ENCODE measurements at places on chromosomes 3 and 15.

GRCh38 chr3:115986555-115987207 lies 363.4 kb downstream of the GAP43 start:
- DNase-seq, result peak; percentile 49

DNA sequence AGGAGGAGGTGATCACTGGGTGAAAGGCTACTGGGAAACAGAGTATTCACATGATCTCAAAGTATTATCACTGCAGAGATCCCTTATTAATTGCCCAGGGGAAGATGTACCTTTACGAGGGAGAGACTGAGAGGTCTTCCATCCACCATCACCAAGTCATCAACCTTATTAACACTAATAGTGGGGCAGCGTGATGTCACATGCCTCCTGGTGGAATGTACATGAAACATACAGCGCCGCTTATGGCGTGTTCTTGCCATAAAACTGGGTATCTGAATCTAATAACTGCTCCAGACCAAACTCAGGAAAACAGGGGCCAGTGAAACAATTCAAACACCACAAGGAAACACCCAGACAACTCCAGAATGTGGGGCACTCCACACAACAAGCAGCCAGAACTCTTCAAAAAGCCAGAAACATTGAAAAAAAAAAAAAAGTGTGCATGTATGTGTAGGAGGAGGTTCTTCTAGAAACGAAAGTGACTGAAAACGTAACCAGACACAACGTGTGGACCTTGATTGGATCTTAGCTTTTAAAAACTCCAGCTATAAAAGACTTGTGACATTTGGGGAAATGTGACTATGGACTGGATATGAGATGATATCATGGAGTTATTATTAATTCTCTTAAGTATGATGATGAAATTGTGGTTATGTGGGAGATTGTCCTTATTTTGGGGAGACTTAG lies 4.6 kb downstream of the STIMATE start:
- no peak for DNase-seq

DNA sequence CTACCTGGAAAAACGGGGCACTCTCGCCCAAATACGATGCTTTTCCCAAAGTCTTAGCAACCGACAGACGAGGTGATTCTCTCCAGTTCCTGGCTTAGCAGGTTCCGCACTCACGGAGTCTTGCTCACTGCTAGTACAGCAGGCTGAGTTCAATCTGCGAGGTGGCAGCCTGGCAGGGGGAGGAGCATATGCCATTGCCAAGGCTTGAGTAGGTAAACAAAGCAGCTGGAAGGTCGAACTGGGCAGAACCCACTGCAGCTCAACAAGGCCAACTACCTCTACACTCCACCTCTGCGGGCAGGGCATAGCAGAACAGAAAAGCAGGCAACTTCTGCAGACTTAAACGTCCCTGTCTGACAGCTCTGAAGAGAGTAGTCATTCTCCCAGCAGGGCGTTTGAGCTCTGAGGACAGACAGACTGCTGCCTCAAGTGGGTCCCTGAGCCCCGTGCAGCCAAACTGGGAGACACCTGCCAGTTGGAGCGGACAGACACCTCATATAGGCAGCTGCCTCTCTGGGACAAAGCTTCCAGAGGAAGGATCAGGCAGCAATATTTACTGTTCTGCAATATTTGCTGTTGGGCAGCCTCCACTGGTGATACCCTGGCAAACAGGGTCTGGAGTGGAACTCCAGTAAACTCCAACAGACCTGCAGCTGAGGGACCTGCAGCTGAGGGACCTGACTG lies 73.4 kb upstream of the CADM2 start:
- DNase-seq, result no peak

DNA sequence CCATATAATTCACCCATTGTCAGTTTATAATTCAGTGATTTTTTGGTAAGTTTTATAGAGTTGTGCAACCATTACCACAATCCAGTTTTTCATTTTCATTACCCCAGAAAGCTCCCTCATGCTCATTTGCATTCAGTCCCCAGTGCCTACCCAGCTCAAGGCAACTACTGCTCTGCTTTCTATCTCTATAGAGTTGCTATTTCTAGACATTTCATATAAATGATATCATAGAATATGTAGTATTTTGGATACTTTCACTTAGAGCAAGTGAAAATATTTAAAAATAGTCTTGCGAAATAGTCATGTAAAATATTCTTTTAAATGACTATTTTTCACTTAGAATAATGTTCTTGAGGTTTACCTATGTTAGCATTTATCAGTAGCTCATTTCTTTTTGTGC lies 42.1 kb downstream of the ZNF654 start:
- DNase-seq, result no peak

GRCh38 chr3:4396542-4396941 lies 70.5 kb downstream of the SUMF1 start:
- DNase-seq, result no peak

- peak; percentile 79 for DNase-seq
Observed at GRCh38 chr3:113214917-113215595, 3.7 kb downstream of the BOC start.

- no peak for DNase-seq
Observed at GRCh38 chr3:52085681-52086282, 29.4 kb upstream of the DUSP7 start.

GRCh38 chr15:35833581-35833980 lies 287.6 kb upstream of the DPH6 start:
- peak; percentile 37 for DNase-seq

GRCh38 chr3:56923526-56924224 lies 121.9 kb upstream of the ARHGEF3 start:
- no peak for DNase-seq

GRCh38 chr3:194832346-194833104 lies 146.8 kb downstream of the FAM43A start:
- no peak for DNase-seq

- DNase-seq, result peak; percentile 57
Observed at GRCh38 chr15:25789211-25789610, 73.9 kb downstream of the ATP10A start.

DNA sequence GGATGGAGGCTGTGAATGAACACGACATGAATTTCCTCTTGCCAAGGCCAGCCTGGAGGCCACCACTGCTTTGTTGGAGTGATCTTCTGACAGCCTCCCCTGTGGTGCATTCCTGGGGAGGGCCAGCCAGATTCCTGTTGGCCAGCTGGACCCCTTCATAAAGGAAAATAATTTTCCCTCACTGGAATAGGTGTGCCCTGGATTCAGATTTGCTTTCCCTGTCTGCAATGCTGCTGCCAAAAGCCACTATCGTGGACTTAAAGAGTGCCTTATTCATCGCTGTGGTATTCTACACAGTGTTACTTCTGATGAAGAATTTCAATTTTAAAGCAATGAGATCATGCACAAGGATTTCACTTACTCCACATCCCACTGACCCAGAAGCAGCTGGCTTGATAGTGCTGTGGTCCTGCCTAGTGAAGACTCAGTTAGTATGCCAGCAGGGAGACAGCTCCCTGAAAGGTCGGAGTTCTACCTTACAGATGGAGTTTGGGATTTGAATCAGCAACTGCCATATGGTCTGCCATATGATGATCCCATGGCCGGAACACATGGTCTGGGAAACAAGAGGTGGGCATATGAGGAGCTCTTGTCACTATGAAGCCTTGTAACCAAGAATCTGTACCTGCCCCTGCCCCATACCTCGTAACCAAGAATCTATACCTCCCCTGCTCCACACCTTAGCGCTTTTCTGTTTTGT lies 145.2 kb downstream of the KLF13 start:
- DNase-seq, result peak; percentile 96

DNA sequence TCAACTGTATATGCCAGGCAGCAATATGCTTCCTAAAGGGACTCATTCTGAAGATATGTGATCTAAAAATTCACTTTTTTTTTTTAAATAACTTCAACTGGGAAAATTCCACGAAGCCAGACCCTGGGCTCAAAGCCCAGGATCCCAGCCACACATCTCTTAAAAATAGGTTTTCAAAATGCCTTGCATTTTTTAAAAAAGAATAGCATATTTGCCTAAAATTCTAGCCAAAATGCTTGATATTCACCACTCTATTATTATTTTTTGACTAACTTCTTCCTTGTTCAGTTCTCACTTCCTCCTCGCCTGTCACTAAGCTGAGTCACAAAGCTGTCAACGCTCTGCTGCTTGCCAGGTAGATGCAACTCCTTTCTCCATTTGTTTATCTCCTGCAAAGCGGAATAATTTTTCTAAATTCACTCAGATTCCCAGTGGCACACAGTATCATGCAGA lies 28.0 kb upstream of the VGLL4 start:
- DNase-seq, result peak; percentile 87

DNA sequence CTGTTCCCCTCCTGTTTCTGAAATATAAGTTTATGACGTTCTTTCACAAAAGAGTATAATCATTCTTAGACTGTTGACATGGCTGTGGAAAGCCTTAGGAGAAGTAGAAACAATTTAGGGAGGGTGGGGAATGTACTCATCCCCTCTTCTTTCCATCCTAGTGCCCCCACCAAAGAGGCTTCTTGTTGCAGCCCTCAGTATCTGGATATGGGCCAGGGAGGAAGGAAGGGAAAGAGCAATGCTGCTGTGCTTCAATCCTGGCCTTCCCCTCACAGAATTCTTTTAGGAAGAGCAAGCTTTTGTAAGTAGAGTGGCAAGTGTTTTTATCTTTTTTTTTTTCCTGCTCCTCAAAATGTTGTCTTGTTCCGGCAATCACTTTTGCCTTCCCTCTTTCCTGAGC lies 1.7 kb downstream of the INAFM2 start:
- DNase-seq, result no peak

DNA sequence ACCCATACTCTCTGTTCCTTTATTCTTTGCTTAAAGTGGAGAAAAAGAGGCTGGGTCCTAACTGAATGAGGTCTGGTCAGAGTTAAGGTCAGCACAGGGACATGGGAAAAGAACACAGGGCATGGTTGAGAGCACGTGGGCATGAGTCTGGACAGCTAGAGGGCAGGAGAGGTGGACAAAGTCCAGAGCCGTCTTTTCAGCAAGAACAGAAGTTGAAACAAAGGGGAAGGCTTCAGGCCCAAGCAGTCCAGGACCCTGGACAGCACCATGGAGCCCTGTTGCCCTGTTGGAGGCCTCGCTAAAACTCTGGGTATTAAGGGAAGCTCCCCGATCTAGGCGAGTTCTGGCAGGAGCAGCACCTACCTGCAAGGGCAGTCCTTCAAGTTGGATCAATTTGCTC lies 50.7 kb downstream of the XYLB start:
- peak; percentile 31 for DNase-seq

GRCh38 chr15:101805605-101806345 lies 2.5 kb downstream of the OR4F6 start:
- no peak for DNase-seq

GRCh38 chr3:28050885-28051284 lies 190.5 kb upstream of the CMC1 start:
- peak; percentile 64 for DNase-seq

- DNase-seq, result no peak
Observed at GRCh38 chr15:42845581-42845980, 75.0 kb downstream of the TTBK2 start.

DNA sequence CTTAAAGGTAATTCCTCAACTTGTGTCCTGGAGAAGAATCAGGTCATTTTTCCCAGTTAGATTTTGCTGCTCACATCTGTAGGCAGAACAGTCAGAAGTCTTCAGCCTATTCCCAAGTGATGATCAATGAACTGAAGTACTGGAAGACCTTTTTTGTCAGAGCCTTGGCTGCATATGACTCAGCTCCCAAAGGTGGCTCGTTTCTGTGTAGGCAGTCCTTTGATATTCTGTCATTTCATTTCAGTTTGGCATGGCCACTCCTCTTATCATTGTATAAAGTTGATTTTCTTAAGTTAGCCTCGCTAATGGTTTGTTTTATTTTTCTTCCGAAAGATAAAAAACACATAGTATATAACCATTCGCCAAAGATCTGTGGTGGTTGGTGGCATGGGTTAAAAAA lies 90.7 kb downstream of the KLHL25 start:
- no peak for DNase-seq

DNA sequence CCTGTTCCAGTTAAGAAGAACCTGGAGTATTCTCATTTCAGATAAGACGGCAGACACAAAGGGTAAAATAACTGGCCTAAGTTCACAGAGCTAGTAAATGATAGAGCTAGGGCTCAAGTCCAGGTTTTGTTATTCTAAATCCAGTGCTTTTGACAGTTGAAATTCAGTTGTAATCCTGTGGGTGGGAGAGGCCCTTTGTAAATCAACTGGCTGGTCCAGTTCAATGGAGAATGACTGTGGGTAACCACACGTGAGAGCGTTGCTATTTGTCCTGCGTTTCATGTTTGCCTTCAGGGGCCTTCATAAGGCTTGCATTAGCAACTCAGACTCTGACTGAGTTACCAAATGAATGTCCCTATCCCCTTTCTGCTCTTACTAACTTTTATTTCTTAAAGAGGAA lies 24.2 kb upstream of the CD96 start:
- no peak for DNase-seq

- no peak for DNase-seq
Observed at GRCh38 chr3:46989146-46989810, 9.8 kb downstream of the NBEAL2 start.

- DNase-seq, result no peak
Observed at GRCh38 chr3:122105626-122106025, 50.5 kb downstream of the CD86 start.

DNA sequence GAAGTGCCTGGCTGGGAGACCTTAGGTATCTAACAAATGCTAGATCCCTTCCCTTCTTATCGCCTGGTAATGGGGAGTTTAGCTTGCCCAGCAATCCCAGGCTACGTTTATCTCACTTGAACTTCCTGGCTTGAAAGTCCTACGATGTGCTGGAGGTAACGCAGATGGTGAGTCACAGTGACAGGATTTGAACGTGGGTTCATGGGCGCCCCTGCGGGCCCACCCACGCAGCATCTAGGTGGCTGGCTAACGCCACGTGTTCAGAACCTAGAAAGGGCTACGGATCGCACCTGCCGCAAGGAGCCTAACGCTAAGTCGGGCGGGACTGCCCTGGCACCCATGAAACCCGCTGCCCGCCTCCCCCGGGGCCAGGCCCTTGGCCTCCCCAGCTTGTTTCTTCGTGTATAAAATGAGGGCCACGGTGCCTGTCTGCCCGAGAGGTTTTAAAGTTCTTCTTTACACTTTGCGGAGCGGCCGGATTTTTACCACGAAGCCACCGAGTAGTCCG lies 600 bp upstream of the USP3 start:
- peak; percentile 69 for DNase-seq

DNA sequence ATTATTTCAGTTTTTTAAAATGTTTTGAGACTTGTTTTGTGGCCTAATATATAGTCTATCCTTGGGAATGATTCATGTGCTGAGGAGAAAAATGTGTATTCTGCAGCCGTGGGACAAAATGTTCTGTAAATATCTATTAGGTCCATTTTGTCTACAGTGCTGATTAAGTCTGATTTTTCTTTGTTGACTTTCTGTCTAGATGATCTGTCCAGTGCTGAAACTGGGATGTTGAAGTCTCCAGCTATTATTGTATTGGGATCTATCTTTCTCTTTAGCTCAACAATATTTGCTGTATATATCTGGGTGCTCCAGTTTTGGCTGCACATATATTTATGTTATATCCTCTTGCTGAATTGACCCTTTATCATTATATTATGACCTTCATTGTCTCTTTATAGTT lies 85.2 kb downstream of the UBE2E2 start:
- DNase-seq, result no peak

- no peak for DNase-seq
Observed at GRCh38 chr15:51992953-51993352, 21.4 kb upstream of the LEO1 start.

GRCh38 chr3:51538115-51538458 lies 432 bp upstream of the RAD54L2 start:
- peak; percentile 9 for DNase-seq
